ENCODE measurements at places on chromosomes 1 and 21.

DNA sequence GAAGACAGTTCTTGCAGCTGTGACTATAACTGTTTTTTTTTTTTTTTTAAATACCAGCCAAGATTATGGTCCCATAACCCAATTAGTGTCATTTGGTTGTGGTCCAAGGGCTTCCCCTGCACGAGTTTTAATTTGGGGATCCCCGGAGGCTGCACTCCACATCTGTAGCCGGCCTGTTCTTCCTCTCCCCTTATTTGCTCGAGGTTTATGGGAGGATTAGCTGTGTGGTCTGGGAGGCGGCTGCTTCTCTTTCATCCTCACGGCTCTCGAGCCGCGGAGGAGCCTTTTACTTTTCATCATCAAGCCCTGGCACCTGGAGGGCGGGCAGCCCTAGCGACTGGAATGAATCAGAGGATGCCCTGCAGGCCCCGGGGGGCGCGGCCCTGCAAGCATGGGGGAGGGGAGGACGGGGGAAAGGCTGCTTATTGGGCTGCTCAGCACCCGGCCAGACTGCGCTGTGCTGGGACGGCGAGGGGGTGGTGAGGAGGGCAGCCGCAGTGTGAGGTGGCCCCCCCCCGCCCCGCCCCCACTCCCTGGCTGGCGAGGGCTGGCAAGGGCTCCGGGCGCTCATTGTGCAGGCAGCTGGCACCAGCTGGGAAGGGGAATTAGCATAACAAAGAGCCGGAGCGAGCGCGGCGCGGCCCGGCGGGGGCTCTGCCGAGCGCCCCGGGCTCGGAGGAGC is 18.5 kb downstream of the SERTAD4 start:
- H3K4me3 ChIP-seq, result peak overlapping the region; percentile 81
- peak; percentile 75 for ATAC-seq
- H3K27me3 ChIP-seq, result peaks cover 62% of the 10 kb centered on the region
- H3K4me1 ChIP-seq, result peaks cover 31% of the 10 kb centered on the region
- no peaks in the 10 kb centered on the region for H3K36me3 ChIP-seq
- peak overlapping the region; percentile 6 for H3K27ac ChIP-seq

DNA sequence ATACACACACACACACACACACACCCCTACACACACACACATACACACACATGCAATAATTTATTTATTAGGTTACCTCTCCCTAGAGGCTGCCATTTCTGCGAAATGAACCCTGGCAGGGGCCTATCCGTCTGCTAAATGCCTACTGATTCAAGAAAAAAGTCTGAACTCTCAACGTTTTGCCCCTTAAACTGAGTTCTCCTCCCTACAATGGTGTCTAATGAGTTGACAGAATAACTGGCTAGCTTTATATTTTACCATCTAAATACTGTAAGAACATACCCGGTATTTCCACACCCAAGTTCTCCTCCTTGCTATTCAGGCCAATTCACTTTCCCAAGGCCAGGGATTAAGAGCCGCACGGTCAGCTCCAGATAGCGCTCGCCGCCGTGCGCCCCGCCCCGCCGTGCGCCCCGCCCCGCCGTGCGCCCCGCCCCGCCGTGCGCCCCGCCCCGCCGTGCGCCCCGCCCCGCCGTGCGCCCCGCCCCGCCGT is 339 bp upstream of the RNPC3 start:
- no peaks in the 10 kb centered on the region for H3K27me3 ChIP-seq
- H3K27ac ChIP-seq, result peak overlapping the region; percentile 96
- H3K36me3 ChIP-seq, result peaks cover 23% of the 10 kb centered on the region
- H3K4me1 ChIP-seq, result peaks cover 41% of the 10 kb centered on the region
- peak; percentile 83 for ATAC-seq

- H3K4me1 ChIP-seq, result peaks cover 36% of the 10 kb centered on the region
- no peak overlapping the region for H3K4me3 ChIP-seq
- no peak for ATAC-seq
- no peaks in the 10 kb centered on the region for H3K27me3 ChIP-seq
- H3K36me3 ChIP-seq, result peaks cover 12% of the 10 kb centered on the region
Observed at GRCh38 chr1:33175865-33176264, 6.0 kb downstream of the TRIM62 start.

DNA sequence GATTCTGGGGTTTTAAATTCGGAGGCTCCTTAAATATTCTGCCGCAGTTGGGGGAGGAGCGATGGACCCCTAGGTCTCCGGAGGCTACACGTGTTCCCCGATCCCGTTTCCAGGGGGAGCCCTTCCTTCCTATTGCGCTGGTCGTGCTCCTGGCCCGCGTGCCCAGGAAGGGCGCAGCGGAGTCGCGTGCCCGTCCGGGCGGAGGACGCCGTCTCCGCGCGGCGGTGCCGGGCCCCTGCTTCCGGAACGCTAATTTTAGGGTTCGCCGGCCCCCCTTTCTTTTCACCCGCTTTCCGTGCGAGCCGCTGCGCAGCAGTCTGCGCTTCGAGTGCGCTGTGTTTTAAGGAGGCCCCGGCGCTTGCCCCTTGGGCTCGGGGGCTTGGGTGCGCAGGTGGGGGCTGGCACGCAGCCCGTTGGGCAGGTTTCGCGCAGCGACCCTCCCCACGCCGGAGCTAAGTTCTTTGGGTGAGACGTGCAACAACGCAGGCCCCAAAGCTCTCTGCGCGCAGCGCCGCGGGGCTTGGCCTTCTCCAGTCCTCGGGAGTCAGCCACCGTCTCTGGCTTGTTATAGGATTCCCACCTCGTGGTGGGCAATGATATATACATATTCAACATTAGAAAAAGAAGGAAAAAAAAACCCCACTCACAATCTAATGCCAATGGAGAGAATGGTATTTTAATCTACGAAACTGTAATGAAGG is 43.5 kb upstream of the DNAJC6 start:
- ATAC-seq, result peak; percentile 62
- peak overlapping the region; percentile 60 for H3K27ac ChIP-seq
- peaks cover 28% of the 10 kb centered on the region for H3K27me3 ChIP-seq
- peak overlapping the region; percentile 71 for H3K4me3 ChIP-seq

- H3K27me3 ChIP-seq, result no peaks in the 10 kb centered on the region
- H3K27ac ChIP-seq, result no peak overlapping the region
- H3K4me3 ChIP-seq, result no peak overlapping the region
- H3K36me3 ChIP-seq, result no peaks in the 10 kb centered on the region
Observed at GRCh38 chr1:78980511-78980910, 26.0 kb downstream of the ADGRL4 start.
